ENCODE measurements at places on chromosomes 16 and 17.

- no peak for DNase-seq
Measured at GRCh38 chr17:44766409-44767038, 7.7 kb downstream of the ADAM11 start.

DNA sequence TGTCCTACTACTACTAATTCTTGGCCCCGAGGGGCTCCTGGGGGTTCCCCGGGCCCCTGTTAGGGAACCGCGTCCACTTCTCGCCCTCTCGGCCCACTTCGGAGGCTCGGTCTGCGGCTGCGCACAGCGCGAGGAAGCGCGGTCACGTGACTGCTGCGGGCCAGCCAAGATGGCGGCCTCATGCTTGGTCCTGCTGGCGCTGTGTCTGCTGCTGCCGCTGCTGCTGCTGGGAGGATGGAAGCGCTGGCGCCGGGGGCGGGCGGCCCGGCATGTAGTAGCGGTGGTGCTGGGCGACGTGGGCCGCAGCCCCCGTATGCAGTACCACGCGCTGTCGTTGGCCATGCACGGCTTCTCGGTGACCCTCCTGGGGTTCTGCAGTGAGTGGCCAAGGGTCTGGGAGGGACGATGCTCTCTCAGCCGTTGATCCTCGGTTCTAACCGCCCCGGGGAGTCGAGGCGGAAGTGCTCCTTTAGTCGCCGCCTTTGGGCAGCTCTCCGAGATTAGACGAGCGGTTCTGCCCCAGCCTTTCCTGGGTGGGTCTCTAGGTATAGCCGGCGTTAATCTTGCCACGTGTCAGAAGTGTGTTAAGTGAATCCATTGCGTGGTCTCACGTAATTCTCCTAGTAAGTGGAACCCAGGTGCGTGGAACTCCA lies at the start of gene ALG1:
Gene ALG1 (plus strand): TSS at position 163 of the 653 bp plus-strand sequence. CDS start 7 bp downstream, at position 170.
- DNase-seq: peak; percentile 82

DNA sequence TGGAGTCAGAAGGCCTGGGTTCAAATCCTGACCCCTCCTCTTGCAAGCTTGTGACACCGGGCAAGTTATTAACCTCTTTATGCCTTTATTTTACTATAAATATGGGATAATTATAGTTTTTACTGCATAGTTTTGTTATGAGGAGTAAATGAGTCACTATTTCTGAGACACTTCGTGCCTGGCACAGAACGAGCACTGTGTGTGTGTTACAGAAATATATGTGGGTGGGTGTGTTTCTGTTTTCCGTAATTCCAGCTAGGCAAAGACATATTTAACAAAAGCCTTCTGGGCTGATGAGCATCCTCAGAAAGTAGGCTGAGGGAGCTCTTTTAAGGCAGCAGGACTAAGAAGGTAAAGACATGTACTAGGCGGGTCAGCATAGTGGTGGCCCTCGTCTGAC lies 417.9 kb downstream of the MAF start:
- no peak for DNase-seq

GRCh38 chr16:14669776-14670175 lies 24.3 kb downstream of the PLA2G10 start:
- no peak for DNase-seq

- no peak for DNase-seq
Measured at GRCh38 chr16:84194470-84195200, 3.7 kb downstream of the ADAD2 start.
